ENCODE measurements at places on chromosomes 11 and 22. TPM values are rescaled to one million over a fixed set of nuclear protein-coding genes. Genes with fewer than 3 reads are reported as not detected.
A peak's percentile ranks its signal among the peaks of the same experiment; 100 is the strongest.

Gene DKK3
- total RNA-seq: not detected

- H3K27me3 ChIP-seq: peaks cover 34% of the 10 kb centered on the region
- DNase-seq: peak; percentile 53
- H3K4me1 ChIP-seq: no peaks in the 10 kb centered on the region
- H3K36me3 ChIP-seq: no peaks in the 10 kb centered on the region
- no peak overlapping the region for H3K27ac ChIP-seq
These were observed 13.5 kb upstream of the INSC start for GRCh38 chr11:15101072-15101709.

- no peak for DNase-seq
- no peak overlapping the region for H3K4me3 ChIP-seq
- no peak overlapping the region for H3K27ac ChIP-seq
- H3K27me3 ChIP-seq: peaks cover 6% of the 10 kb centered on the region
- H3K36me3 ChIP-seq: no peaks in the 10 kb centered on the region
These were observed 12.1 kb downstream of the C11orf86 start for GRCh38 chr11:66987158-66987620.

Gene BTBD18
- not detected for total RNA-seq

DNA sequence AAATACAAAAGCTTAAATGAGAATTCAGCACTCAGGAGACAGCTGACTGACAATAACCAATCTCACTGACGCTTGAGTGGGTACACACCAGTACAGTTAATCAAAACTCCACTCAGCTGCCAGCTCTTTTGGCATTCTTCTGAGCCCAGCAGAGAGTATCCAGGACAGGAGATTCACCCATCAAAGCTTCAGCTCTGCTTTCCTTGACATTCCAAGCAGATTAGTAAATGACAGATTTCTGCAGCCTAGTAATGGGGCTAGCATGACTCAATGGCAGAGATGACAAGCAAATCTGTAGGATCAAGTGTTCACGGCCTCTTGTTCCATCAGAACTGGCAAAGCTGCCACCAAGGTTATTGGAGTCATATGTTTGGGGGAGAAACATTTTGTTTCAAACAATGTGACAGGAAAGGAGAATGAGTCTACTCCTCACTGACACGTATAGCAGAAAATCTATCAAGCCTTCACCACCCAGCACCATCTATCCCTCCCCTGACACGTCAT, 420.0 kb downstream of the DYNC2H1 start:
- no peaks in the 10 kb centered on the region for H3K36me3 ChIP-seq
- peaks cover 18% of the 10 kb centered on the region for H3K27me3 ChIP-seq
- H3K4me1 ChIP-seq: no peaks in the 10 kb centered on the region
- no peak overlapping the region for H3K27ac ChIP-seq

Gene GP1BB
- 0.17 TPM for total RNA-seq

GRCh38 chr11:36748836-36749235, 150.8 kb upstream of the RAG2 start:
- H3K27ac ChIP-seq: no peak overlapping the region
- no peak overlapping the region for H3K4me3 ChIP-seq
- peaks cover 41% of the 10 kb centered on the region for H3K27me3 ChIP-seq
- no peaks in the 10 kb centered on the region for H3K36me3 ChIP-seq
- DNase-seq: no peak

DNA sequence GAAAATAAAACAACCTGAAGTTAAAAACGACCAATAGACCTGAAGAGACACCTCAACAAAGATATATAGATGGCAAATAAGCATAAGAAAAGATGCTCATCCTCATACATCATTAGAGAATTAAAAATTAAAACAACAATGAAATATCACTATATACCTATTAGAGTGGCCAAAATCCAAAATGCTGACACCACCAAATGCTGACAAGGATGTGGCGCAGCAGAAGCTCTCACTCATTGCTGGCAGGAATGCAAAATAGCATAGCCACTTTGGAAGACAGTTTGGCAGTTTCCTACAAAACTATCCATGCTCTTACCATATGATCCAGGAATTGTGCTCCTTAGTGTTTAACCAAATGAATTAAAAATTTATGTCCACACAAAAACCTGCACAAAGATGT, 55.0 kb upstream of the APOA1 start:
- H3K36me3 ChIP-seq: peaks cover 6% of the 10 kb centered on the region
- DNase-seq: no peak
- no peaks in the 10 kb centered on the region for H3K27me3 ChIP-seq
- H3K27ac ChIP-seq: peak overlapping the region; percentile 21
- peaks cover 13% of the 10 kb centered on the region for H3K4me1 ChIP-seq
- H3K4me3 ChIP-seq: no peak overlapping the region

DNA sequence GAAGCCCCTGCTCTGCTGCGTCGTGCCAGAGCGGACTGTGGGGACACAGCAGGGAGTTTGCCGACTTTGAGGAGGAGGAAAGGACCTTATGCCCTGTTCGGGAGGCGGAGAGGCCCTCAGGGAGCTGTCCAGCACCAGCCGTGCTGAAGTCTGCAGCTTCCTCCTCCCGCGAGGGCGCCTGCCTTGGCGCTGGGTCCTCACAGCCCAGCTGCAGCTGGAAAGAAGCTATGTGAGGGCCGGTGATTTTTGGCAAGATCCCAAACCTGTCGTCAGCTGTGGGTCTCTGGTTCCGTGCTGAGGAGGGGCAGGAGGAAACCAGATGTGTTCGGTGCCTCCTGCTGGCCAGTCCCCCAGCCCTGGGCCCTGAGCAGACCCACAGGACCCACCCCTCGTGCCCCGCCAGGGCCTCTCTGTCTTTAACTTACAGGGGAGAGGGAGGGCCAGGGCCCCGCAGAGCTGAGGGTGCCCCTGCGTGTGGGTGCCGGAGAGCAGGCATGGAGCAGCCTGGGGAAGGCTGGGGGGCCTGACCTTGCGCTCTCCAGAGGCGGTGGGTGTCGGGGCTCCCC, 12.0 kb downstream of the BRSK2 start:
- peak; percentile 45 for DNase-seq
- no peaks in the 10 kb centered on the region for H3K4me1 ChIP-seq
- H3K36me3 ChIP-seq: no peaks in the 10 kb centered on the region
- H3K27ac ChIP-seq: no peak overlapping the region
- no peak overlapping the region for H3K4me3 ChIP-seq
- H3K27me3 ChIP-seq: no peaks in the 10 kb centered on the region

GRCh38 chr11:101407324-101407723, 176.5 kb downstream of the TRPC6 start:
- no peaks in the 10 kb centered on the region for H3K27me3 ChIP-seq
- H3K27ac ChIP-seq: no peak overlapping the region
- DNase-seq: no peak

GRCh38 chr11:72430741-72431570, 3.4 kb downstream of the CLPB start:
- peak; percentile 42 for DNase-seq
- peak overlapping the region; percentile 42 for H3K4me3 ChIP-seq
- no peak overlapping the region for H3K27ac ChIP-seq
- H3K4me1 ChIP-seq: peaks cover 35% of the 10 kb centered on the region
- peaks cover 3% of the 10 kb centered on the region for H3K36me3 ChIP-seq

Gene KBTBD3
- 13.4 TPM for total RNA-seq

Gene SLC16A8
- not detected for total RNA-seq

DNA sequence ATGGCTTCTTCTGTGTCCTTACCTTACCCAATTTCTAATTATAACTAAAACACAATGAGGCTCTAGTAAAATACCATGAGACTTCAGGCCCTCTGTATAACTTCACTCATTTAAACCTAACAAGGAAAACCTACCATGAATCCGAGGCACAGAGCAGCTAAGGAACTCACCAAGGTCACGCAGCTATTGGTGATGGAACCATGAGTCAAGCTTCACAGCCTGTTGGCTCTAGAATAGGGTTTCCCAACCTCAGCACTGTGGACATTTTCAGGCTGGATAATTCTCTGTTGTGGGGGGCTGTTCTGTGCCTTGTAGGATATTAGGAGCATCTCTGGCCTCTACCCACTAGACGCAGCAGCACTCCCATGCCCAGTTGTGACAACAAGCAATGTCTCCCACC, 75.7 kb downstream of the TIMP3 start:
- peaks cover 15% of the 10 kb centered on the region for H3K4me1 ChIP-seq
- H3K27ac ChIP-seq: no peak overlapping the region
- H3K4me3 ChIP-seq: no peak overlapping the region
- H3K36me3 ChIP-seq: no peaks in the 10 kb centered on the region
- no peak for DNase-seq

- no peak overlapping the region for H3K27ac ChIP-seq
- DNase-seq: no peak
- peaks cover 16% of the 10 kb centered on the region for H3K4me1 ChIP-seq
- H3K4me3 ChIP-seq: no peak overlapping the region
- H3K36me3 ChIP-seq: no peaks in the 10 kb centered on the region
These were observed 906.9 kb upstream of the RAG2 start for GRCh38 chr11:37504921-37505320.

DNA sequence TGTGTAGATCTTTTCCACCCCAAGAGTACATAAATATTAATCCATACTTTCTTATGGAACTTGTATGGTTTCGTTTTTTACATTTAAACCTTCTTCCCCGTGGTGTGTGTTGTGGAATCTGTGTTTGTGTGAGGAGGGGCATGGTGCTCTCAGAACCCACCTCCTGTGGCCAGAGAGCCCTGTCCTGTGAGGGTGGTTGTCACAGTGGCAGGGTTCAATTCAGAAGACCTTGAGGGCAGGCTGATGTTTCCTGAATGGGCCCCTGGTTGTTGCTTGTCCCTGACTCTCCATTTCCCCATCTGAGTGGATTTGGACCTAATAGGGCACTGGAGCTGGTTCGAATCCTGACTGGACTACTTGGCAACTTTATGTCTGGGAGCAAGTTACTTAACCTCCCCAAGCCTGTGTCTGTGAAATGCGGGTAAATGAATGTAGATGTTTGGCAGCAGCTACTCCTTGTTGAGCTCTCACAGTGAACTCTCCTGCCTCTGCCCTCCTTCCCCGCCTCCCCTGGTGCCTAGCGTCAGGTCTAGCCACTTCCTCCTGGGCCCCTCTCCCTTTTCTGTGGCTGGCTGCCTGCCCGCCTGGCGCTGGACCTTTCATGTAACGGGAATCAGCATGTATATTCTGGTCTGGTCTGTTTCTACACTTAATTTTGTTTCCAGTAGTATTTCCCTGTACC, 7.3 kb downstream of the NEAT1 start:
- H3K4me1 ChIP-seq: peaks cover 91% of the 10 kb centered on the region
- H3K27ac ChIP-seq: peak overlapping the region; percentile 100
- DNase-seq: peak; percentile 51
- H3K27me3 ChIP-seq: no peaks in the 10 kb centered on the region

DNA sequence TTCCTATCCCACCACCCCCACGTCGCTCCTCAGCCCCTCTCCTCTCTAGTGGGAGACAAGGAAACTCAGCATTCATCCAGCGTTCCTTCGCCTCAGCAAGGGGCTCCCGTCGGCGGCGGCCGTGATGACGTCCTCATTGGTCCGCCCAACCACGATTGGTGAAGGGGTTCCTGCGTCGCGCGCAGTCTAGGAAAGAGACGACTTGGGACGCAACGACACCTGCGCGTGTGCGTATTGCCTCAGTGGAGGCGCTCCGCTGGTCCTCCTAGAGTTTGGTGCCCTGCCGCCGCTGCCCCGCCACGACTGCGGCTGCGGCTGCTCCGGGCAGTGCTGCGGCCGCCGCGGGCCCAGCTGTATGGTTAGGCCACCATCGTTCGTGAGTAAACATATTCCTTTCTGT, 56.6 kb downstream of the CCDC81 start:
- no peaks in the 10 kb centered on the region for H3K36me3 ChIP-seq
- no peaks in the 10 kb centered on the region for H3K27me3 ChIP-seq
- no peak overlapping the region for H3K27ac ChIP-seq
- no peaks in the 10 kb centered on the region for H3K4me1 ChIP-seq

DNA sequence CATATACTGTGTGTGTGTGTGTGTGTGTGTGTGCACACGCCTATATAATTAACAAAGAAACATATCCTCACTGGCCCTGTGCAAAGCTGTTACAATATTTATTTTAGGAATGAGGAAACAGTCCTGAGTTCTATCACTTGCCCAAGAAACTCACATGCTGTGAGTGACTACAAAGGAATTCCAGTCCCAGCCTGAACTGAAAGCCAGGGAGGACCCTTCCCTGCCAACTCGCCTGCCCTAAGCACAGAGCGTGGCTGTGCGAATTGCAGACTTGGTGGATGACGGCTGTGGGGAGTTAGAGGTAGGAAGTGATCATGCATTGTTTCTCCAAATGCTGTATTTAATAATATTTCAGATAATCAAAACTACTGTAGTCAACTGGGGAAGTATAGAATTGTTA, 26.4 kb upstream of the CD5 start:
- no peak for DNase-seq
- H3K36me3 ChIP-seq: peaks cover 20% of the 10 kb centered on the region
- no peaks in the 10 kb centered on the region for H3K27me3 ChIP-seq
- peak overlapping the region; percentile 86 for H3K4me3 ChIP-seq
- H3K4me1 ChIP-seq: peaks cover 98% of the 10 kb centered on the region
- H3K27ac ChIP-seq: peak overlapping the region; percentile 93

GRCh38 chr11:7488681-7489080, 3.4 kb downstream of the OLFML1 start:
- no peaks in the 10 kb centered on the region for H3K4me1 ChIP-seq
- H3K36me3 ChIP-seq: no peaks in the 10 kb centered on the region
- H3K27me3 ChIP-seq: no peaks in the 10 kb centered on the region
- DNase-seq: no peak
- no peak overlapping the region for H3K4me3 ChIP-seq

GRCh38 chr11:61725781-61726231, 26.6 kb upstream of the MYRF start:
- no peak for DNase-seq
- no peak overlapping the region for H3K4me3 ChIP-seq
- H3K27ac ChIP-seq: no peak overlapping the region
- H3K36me3 ChIP-seq: no peaks in the 10 kb centered on the region

- H3K27ac ChIP-seq: no peak overlapping the region
- H3K4me1 ChIP-seq: no peaks in the 10 kb centered on the region
- no peaks in the 10 kb centered on the region for H3K36me3 ChIP-seq
- no peaks in the 10 kb centered on the region for H3K27me3 ChIP-seq
- no peak for DNase-seq
- no peak overlapping the region for H3K4me3 ChIP-seq
These were observed 15.7 kb upstream of the HPX start for GRCh38 chr11:6456361-6457073.

GRCh38 chr11:67404515-67405195, 772 bp downstream of the TBC1D10C start:
- peak; percentile 65 for DNase-seq
- H3K4me1 ChIP-seq: peaks cover 70% of the 10 kb centered on the region
- peaks cover 9% of the 10 kb centered on the region for H3K36me3 ChIP-seq
- no peaks in the 10 kb centered on the region for H3K27me3 ChIP-seq
- H3K4me3 ChIP-seq: peak overlapping the region; percentile 96
- peak overlapping the region; percentile 81 for H3K27ac ChIP-seq

Gene TRPM5
- not detected for total RNA-seq

GRCh38 chr22:49849161-49850020, 4.3 kb upstream of the ZBED4 start:
- H3K27ac ChIP-seq: no peak overlapping the region
- H3K36me3 ChIP-seq: no peaks in the 10 kb centered on the region
- H3K4me3 ChIP-seq: peak overlapping the region; percentile 62
- peaks cover 38% of the 10 kb centered on the region for H3K27me3 ChIP-seq

DNA sequence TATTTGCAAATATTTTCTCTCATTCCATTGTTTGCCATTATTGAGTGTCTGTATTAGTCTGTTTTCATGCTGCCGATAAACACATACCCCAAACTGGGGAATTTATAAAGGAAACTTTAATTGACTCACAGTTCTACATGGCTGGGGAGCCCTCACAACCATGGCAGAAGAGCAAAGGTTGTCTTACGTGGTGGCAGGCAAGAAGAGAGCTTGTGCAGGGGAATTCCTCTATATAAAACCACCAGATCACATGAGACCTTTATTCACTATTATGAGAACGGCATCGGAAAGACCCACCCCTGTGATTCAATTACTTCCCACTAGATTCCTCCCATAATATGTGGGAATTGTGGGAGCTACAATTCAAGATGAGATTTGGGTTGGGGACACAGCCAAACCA, 10.2 kb downstream of the RASSF10 start:
- no peak overlapping the region for H3K4me3 ChIP-seq
- H3K36me3 ChIP-seq: no peaks in the 10 kb centered on the region
- H3K4me1 ChIP-seq: no peaks in the 10 kb centered on the region
- peaks cover 42% of the 10 kb centered on the region for H3K27me3 ChIP-seq
- H3K27ac ChIP-seq: no peak overlapping the region
- DNase-seq: no peak

Gene MUC2
- not detected for total RNA-seq
